ENCODE measurements at places on chromosomes 12 and 14.

GRCh38 chr12:57315681-57316080 is 64.7 kb upstream of the STAC3 start:
- no peak for DNase-seq

- no peak for DNase-seq
These were observed 69.0 kb upstream of the GPHB5 start for GRCh38 chr14:63387711-63388110.

DNA sequence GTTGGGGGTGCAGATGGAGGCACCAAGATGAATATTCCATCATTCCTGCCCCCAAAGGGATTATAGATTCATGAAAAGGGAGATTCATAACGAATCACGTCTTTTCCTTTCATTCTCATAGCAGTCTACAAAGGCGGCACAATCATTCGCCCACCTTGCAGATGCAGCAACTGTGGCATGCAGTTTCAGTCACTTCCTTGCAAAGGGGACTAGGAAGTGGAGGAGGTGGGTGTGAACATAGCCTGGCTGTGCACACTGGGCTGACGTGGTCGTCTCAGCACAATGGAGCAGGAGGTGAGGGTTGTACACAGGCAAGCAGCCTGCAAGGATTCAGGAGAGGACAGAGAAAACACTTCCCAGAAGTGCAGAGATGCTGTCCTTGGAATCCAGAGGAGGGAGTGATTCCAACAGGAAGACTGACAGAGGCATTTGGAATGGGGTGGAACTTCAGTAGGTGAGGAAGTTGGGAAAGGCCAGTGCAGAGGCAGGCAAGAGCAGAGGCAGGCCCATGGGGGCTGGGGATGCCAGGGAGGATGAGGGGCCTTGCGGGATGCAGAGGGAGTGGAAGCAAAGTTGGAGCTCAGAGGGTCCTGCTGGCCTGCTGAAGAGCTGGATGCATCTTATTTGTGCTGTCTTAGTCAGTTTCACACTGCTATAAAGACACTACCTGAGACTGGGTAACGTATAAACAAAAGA is 21.9 kb upstream of the PPP2R5C start:
- DNase-seq = no peak

DNA sequence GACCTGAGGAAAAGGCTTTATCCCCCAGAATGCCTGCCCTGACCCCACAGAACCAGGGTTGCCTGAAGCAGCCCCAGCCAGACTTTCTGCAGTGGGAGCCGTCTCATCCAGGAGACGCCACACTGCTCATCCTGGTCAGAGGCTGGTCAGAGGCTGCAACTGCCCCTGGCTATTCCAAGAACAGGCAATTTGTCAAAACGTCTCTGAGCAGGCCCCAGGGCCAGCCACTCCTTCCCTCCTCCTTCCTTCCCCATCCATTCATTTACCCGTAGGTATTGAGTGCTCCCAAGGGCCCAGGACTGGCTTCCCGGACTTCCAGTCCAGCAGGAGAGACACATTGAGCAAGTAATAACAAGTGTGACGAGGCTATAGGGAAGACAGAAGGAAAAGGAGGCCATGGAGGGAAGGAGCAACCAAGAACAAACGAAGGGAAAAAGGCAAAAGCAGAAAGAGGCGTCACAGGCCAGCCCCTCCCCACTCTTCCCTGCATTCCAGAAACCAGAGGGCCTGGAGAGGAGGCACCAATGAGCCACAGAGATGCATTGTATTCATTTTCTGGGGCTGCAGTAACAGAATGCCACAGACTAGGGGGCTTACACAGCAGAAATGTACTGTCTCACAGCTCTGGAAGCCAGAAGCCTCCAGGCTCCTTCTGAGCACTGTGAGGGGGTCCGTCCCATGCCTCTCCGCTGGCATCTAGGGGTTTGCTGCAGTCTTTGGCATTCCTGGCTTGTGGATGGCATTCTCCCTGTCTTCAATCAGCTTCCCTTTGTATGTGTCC is 21.0 kb upstream of the CD9 start:
- DNase-seq = no peak

DNA sequence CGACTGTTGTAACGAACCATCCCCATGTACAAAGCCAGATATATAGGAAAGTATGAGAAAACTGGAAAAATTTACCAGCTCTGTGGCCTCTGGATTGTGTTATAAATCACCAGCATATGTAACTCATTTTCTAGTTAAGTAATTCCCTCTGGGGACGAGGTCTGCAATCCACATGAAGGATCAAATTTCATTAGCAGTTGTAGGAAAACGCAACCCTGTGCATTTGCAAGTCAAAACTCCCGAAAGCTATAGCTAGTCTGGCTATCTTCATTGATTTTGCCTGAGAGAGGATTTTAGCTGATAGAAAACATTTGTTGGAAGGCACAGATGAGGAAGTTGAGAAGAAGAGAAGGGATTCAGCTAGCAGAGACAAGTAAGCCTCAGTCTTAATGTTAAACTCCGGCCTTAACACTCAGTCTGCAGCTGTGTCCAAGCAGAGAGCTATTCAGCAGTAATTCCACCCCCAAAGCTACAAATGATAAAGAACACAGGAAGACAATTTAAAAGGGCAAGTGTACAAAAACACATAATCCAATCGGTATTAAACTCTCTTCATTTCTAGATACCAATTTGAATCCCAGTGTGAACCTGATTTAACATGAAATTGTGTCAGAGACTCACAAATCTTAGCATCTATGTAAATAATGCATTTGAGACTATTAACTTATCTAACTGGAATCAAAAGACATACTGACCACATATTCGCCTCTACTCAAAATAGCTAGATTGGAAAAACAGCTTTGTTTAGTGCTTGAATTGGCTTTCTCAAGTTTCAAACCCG is 54.2 kb upstream of the CERS5 start:
- DNase-seq = peak; percentile 94

- DNase-seq = peak; percentile 26
These were observed 156.5 kb downstream of the PAWR start for GRCh38 chr12:79534029-79534867.

GRCh38 chr12:87848248-87848868 is 180.8 kb downstream of the C12orf50 start:
- peak; percentile 68 for DNase-seq

DNA sequence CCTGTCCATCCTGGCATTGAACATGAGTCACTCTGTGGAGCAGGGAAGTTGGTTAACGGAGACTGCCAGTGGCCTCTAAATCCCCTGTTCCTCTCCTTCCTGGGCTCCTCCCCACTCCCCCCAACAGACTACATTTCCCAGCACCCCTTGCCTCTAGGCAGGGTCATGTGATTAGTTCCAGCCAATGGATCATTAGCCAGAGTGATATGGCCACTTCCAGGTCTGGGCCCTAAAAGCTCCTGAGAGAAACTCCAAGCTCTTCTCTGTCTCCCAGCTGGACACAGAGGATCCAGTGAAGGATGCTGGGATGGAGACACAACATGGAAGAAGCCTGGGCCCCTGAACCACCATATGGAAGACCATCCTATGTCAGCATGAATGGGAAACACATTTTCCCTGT is 54.4 kb upstream of the RFLNA start:
- peak; percentile 39 for DNase-seq

DNA sequence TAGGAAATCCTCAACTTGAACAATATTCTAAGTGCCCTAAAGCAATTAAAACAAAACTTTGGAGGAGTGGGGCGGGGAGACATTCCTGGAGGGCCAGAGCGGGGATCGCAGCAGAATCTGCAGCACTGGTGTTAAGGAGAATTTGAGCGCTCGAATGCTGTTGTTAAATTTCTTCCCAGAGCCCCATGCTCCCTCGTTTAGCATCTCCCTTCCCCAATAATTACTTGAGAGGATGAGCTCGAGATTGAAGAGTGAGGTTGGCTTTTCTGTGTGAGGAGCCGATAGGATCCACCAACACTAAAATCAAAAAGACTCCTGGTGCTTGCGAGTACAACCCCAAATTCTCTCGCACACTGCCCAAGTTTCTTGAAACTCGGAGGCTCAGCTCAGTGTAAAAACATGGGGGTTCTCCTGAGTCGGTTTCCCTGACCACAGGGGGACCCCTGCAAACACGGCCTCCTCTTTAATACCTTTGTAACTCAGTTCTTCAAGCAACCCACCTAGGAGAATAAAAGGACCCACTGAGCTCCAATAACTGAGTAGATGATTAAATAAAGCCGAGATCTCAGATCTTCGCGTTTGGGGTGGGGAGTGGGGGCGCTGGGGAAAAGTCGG is 10.2 kb upstream of the FOXG1 start:
- DNase-seq = no peak

DNA sequence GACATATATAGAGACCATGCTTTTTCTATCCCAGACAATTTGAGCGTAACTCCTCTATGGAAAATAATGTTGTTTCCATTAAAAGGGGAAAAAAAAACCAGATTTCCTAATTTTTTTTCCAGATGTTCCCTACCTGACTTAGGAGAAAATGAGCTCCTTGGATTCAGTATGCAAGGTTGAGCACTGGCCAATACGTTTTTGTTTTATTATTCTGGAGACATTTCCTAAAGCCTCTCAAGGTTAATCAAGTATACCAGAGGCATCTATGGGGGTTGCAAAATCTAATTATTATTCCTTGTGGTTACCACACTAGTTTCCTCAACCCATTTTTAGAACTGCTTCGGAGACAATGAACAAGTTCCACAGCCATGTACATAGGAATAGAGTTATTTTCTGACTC is 291.3 kb downstream of the SLC16A7 start:
- no peak for DNase-seq

DNA sequence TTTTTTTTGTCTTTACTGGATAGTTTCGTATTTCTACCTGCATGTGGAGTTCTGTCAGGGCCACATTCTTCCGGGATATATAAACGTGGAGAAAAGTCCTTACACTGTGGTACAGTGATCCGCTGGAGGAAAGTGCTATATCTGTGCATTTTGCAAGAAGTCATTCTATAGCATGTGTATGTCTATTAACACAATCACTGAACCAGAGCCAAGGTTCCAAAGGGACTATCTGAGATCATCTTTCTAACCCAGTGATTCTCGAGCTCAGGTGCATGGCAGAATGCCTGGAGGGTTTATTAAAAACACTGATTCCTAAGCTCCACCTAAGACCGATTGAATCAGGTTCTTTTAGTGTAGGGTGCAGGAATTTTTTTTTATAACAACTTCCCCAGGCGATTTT is 354.0 kb downstream of the NRXN3 start:
- no peak for DNase-seq

GRCh38 chr12:83245156-83245555 is 558.5 kb downstream of the TMTC2 start:
- no peak for DNase-seq

- DNase-seq = no peak
These were observed 61.1 kb downstream of the PITPNM2 start for GRCh38 chr12:123089631-123090353.

GRCh38 chr14:98871796-98872195 is 400.2 kb downstream of the BCL11B start:
- DNase-seq = no peak

- no peak for DNase-seq
These were observed 233.5 kb upstream of the TMEM132C start for GRCh38 chr12:128033473-128033872.

DNA sequence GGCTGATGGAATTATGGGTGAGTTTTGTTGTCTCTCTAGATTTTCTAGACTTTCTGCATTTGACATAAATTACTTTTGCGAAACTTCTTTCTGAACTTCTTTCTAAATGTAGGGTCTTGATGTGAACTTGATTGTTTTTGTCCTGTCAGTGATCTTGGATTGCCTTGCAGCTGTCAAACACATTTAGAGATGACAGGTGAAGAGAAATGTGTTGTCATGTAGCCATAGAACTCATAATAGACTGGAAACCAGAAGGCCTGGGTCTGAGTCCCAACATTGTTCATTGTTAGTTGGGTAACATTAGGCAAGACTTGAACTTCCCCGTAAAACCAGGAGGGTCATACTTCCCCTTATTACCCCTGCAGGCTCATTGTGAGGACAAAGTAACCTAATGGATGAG is 109.0 kb downstream of the LRIG3 start:
- DNase-seq = no peak

- DNase-seq = no peak
These were observed 217.1 kb downstream of the EXOC5 start for GRCh38 chr14:57051633-57052032.

DNA sequence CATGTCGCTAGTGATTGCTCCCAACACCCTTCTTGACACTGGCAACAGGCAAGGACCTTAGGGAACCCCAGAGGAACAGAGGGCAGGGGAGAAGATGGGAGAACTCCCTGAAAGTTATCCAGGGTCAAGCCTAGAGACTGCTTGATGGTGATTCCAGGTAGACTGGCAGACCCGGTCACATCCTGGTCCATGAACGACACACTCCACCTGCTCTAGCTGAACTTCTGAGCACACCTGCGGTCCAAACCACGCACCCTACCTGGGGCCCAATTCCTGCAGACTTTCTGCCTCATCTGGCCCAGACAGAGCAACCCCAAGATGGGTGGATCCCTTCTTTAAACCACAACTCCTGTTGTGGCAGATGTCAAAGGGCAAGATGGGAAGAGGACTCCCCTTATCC is 34.2 kb downstream of the NCKAP5L start:
- no peak for DNase-seq

DNA sequence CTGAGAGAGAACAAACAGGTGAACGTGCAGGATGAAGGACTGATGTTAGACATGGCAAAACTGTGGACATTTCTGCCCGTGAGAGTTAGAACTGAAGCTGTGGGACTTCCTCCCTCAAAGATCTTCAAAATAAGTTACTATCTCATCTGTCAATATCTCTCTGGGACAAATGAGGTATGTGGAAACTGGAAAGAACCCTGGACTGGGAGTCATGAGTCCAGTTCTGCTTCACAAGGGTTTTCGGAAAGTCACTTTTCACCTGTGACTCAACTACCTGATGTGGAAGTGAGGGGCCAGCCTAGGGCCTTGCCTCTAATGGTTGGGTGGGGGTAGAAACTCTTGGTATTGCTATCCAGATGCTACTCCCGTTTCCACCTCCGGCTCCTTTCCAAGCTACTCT is 47.3 kb downstream of the RAB35 start:
- DNase-seq = no peak

DNA sequence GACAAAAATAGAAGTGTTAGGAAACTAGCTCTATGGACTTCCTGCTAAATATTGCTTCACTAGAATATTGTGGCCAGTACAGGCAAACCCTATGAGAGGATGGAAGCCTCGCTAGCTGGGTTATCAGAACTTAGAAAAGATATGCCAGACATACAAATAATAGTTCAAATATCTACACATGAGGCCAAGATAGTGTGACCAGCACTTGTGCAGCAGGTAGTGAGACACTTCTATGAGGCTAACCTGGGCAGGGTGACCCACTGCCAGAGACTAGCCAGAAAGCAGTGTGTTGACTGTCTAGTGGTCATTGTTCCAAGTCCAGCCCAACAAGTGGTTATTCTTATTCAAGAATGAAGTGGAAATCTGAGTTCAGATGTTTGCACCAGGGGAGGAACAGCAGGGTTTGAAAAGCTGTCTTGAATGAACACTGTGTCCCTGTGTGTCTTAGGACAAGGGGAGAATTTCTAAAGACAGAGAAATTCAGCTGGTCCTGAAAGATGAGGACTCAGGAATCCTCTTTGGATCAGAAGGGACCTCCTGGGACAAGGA is 16.3 kb downstream of the TSPAN8 start:
- DNase-seq = no peak

- DNase-seq = no peak
These were observed 98.7 kb downstream of the HECTD4 start for GRCh38 chr12:112283546-112283945.

Data from A673 (cell line).